ENCODE measurements at places on chromosomes 4 and X. TPM values are rescaled to one million over a fixed set of nuclear protein-coding genes. Genes with fewer than 3 reads are reported as not detected.

SSX2B gene
- total RNA-seq: not detected

KLHL4 gene
- total RNA-seq: 1.1 TPM

RAB41 gene
- not detected for total RNA-seq

KCND1 gene
- total RNA-seq: 0.59 TPM

ARMCX1 gene
- 57.7 TPM for total RNA-seq

ARX gene
- total RNA-seq: not detected

SPATA4 gene
- total RNA-seq: 0.15 TPM

FREM3 gene
- total RNA-seq: not detected

CFAP99 gene
- total RNA-seq: not detected

FAM236D gene
- not detected for total RNA-seq

SMARCA1 gene
- 59.3 TPM for total RNA-seq
